ENCODE measurements at places on chromosomes 5 and 9.

GRCh38 chr9:17116400-17116837, 18.4 kb upstream of the CNTLN start:
- DNase-seq = peak; percentile 67

GRCh38 chr9:133664173-133665050, 28.2 kb downstream of the DBH start:
- DNase-seq = no peak

DNA sequence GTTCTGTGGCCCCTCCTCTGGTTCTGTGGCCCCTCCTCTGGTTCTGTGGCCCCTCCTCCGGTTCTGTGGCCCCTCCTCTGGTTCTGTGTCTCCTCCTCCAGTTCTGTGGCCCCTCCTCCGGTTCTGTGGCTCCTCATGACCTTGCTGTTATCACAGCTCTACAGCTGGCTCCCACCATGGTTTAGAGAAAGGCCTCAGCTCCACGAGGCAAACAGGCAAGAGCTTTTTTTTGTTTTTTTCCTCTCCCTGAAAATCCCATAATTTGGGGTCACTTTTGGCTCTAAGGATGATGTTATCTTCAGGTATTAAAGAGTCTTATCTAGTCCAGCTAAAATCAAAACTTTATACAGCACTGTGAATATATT, 31.8 kb downstream of the C5orf15 start:
- no peak for DNase-seq

GRCh38 chr9:131116281-131117120, 8.9 kb upstream of the NUP214 start:
- peak; percentile 22 for DNase-seq

- DNase-seq = no peak
Measured at GRCh38 chr5:180820788-180821321, 18.2 kb upstream of the MGAT1 start.

DNA sequence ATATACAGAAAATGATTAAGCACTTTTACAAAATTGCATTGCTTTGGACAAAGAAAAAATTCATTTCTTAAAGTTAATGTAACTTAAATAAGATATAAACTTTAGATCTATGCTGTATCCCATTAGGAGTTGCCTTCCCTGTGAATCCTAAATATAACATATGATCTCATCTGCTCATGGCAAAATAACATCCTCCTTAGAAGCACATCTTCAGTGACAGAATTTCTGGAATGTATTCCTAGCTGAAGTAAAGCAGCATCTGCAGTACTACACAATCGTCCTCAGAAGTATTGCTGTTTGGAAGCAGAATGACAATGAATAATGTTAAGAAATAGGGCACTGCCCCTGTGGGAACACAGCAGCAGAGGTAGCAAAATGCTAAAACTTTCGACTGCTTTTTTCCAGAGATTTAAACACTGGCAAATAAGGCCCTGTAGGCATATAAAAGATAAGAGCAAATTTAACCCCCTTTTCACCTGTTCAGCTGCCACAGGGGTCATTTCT, 571.0 kb downstream of the PTPRD start:
- no peak for DNase-seq

GRCh38 chr9:19876569-19877316, 87.9 kb upstream of the SLC24A2 start:
- peak; percentile 72 for DNase-seq

GRCh38 chr5:157750320-157750719, 6.8 kb downstream of the LSM11 start:
- peak; percentile 73 for DNase-seq

DNA sequence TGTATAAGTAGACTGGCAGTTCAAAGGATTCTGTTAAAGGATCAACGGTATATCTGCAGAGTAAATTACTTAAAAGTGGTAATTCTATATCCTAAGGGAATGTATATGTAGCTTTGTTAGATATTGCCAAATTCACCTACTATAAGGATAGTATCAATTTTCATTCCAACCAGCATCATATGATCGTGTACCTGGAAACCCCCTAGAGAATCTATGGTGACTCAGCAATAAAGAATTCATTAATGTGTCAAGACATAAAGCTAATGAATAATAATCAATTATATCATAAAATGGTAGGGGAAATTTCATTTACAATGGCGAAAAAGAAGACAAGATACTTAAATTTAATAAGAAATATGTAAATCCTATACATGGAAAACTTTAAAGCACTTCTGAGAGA, 234.1 kb upstream of the ACTBL2 start:
- no peak for DNase-seq

GRCh38 chr5:94217745-94218144, 400.7 kb downstream of the KIAA0825 start:
- peak; percentile 5 for DNase-seq

GRCh38 chr9:93324191-93324834, 127.2 kb upstream of the FAM120A start:
- DNase-seq = no peak

GRCh38 chr5:132054697-132055440, 5.6 kb upstream of the IL3 start:
- no peak for DNase-seq

GRCh38 chr5:154729613-154730012, 25.6 kb upstream of the LARP1 start:
- no peak for DNase-seq

- no peak for DNase-seq
Measured at GRCh38 chr9:111020594-111020993, 17.7 kb downstream of the LPAR1 start.

DNA sequence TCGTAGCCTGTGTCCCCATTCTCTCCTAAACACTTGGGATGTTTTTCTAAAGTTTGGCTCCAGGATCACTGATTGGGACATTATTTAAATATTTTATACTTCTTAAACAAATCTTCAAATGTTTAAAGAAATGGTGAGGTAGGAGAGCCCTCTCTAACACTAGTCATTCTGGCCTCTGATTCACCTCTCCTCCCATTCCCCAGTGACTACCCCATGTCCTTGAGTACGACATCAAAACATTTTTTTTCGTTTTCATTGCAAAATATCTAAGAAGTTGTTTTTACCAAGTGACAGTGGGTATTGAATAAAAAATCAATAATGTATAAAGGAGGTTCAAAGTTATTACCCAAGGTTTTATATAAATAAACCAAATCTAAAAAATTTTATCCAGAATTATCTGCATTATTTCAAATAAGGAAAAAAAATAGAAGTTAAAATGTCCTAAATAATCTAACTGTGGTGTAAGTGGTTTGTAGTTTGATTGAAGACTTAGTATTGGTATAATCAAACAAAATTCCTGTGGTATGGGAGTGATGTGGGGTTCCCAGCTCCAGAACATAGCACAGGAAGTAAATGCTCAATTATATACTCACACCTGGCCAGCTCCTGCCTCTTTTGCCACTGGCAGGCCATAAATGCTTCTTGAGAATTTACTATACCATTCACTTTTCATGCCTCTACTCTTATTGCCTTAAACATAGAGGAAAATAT, 51.1 kb downstream of the MAST4 start:
- DNase-seq = no peak

DNA sequence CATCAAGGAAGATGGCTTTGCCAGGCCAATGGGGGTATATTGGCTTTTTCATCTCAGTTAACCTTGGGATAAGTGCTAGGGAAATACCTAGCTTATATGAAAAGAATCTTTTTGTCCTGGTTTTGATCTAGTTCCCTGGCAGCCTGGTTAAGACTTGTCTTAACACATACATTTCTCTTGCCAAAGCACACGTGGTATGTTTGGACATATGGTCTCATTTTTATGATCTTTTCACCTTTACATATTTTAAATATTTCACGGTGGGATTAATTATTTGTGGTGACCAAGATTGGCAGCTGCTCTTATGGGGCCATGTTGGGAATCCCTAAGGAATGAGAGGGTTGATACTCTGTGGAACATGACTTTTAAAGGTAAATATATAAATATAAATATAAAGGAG, 312.5 kb downstream of the NPR3 start:
- DNase-seq = no peak

GRCh38 chr9:86406366-86406765, 52.2 kb upstream of the TUT7 start:
- DNase-seq = peak; percentile 69

- DNase-seq = no peak
Measured at GRCh38 chr9:71990466-71990865, 69.9 kb downstream of the C9orf57 start.

DNA sequence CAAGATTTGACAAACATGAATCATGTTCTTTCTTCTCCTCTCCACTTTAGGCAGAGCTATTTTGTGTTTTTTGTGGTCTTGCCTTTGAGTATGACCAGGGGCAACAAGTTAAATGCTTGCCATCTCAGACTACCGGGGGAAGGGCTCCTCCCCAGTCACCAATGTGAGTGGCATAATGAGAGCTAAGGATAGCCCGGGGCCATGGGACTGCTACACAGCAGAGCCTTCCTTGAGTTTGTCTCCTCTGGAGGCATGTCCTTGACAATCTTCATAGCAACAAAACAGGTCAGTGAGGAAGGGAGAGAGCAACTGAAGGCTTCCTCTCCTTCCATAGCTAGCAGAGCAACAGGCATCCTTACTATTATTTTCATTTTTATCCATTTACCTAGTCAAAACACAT, 299.3 kb downstream of the ENC1 start:
- DNase-seq = no peak

DNA sequence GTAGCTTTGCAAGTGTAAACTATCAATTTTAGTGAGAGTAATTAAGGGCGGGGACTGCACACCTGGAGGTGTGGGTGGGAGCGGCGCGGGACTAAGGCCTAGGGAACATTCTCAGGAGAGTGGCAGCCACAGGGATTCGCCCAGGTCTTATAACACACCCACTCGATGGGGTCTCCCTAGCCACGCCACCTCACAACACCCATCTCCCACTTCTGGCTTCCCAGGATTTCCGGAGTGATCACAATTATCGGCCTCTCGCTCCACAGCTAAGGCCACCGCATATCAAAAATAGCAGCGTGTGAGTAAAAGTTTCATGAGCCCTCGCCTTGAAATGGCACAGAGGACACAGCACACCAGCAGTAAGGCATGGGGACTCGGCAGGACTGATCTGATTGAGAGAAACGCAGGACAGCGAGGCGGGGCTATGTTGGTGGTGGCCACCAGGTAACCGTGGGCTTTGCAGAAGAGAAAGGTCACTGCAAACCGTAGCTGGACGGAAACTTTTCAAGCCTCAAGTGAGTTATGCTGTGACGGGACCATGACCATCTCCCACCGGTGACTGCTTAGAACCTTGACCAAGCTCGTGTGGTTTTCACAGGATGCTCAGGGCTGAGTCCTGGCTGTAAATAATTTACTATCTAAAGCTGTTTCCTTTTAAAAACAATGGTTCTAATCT, 1.1 kb upstream of the LPAR1 start:
- DNase-seq = no peak

- no peak for DNase-seq
Measured at GRCh38 chr9:98594546-98595160, 114.1 kb downstream of the GABBR2 start.

- DNase-seq = no peak
Measured at GRCh38 chr5:167160388-167160787, 1131.1 kb upstream of the WWC1 start.

DNA sequence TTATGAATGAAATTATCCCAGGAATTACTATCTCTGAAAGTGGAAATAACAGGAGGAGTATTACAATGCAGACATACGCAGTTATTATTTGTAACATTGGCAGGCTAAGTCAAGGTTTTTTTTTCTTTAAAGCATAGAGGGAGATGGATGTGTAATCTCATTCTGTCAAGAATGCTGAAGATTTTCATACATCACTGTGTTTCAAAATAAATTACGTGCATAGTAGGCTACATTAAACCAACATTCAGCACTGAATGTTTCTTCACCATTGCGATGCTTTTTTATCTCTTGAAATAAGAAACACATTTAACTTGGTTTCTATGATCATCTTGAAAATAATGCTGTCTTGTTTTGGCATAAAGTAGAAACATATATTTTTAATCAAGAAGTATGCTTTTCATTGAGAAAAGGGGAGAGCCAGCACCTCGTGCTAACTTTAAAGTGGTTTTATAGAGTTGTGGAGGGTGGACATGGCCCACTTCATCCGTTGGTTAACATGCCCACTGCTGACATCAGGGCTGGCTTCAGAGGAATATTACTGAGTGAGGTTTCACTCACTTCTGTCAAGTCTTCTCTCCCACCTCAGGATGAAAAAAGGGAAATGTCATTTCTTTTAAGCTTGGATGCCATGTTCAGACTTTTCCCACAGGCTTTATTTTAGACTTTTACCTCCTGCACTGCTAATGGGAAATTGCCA, 203.6 kb upstream of the MEF2C start:
- no peak for DNase-seq

DNA sequence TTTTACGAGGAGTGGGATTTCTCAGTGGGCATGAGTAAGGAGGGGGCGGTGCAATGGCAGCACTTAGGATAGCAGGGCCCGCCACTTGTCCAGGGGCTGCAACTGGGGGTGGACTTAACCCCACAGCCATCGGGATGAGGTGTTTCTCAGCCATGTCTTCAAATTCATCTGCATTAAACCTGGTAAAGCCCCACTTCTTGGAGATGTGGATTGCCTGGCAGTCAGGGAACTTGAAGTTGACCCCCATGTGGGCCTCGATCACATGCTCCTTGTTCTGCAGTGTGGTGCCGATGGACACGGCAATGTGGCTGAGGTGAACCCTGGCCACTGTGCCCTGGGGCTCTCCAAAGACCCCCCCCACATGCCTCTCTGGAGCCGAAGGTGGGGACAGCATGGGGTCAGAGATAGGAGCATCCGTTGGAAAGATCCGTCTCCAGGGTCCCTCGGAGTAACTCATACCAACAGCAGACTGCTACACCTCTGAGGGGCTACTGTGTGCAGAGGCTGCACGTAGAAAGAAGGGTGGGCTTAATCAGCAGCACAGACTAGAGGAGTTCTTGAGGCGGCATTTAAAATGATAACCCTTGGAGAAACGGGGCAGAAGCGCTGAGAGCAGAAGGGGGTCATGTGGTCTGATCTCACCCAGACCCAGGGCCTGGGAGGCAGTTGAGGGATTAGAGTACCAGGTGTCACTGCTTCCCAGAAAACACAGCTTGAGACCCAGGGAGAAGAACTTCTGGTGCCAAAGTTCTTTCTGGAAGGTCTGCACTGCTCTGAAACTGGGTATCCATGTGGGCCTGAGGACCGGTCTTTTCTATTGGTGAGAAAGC, 141.4 kb downstream of the MTX3 start:
- no peak for DNase-seq

GRCh38 chr5:54626407-54626806, 108.8 kb downstream of the SNX18 start:
- no peak for DNase-seq

- no peak for DNase-seq
Measured at GRCh38 chr5:127571314-127572131, 54.1 kb downstream of the PRRC1 start.

DNA sequence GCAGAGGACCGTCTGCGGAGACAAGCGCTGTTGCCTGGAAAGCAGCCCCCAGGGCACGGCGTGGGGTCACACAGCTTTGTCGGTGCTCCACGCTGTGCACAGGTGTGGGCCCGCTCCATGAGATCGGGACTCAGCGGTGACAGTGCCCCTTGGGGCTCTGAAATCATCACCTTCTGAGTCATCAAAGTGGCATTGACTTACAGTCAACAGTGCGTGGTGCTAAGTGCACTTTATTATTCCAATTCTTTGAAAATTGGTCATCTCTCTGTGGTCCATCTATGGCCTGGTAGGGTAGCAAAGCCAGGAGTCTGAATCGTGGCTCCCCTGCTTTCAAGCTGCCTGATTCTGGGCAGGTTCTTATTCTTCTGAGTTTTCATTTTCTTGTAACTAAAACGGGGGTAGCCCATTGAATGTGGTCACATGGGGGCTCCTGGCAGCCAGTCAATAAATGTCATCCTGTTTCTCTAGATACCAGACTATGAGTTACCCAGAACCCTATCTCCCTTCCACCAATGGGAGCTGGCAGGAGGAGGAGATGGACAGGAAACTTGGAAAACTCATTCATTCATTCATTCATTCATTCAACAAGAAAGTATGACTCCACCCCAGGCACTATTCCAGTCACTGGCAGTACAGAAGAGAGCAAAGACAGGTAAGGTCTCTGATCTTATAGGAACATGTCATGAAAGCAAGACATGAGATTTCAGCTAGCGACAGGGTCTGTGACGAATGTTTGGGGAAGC, 20.3 kb upstream of the UNC5A start:
- peak; percentile 16 for DNase-seq

All from cardiac fibroblast (primary cell).